Left hindlimb (tissue), 1 donor: ENCODE measurements at places on chromosomes 7 and 10.

DNA sequence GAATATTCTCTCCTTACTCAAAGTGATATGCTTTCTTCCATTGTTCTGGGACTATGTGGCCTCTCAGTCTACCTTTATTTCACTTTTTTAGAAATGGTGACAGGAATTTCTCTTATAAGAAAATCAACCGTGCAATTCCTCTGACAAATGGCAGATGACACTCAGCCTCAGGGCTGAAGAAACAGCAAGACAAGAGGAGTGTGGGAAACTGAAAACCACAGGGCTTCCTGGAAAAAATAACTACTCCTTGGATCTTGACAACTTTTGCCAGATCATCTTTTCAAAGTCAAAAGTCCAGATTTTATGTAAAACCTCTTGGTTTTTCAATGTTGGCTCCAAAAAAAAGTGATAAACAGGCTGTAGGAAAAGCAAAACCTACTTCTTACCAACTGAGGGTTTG is 121.5 kb downstream of the TYW1B start:
- no peak for DNase-seq

- no peak for DNase-seq
Measured at GRCh38 chr10:28020080-28020860, 21.4 kb upstream of the ODAD2 start.

- DNase-seq, result no peak
Measured at GRCh38 chr7:19268737-19269136, 123.5 kb upstream of the FERD3L start.

- no peak for DNase-seq
Measured at GRCh38 chr7:45880433-45880860, 7.6 kb upstream of the CCDC201 start.
